Activated effector memory CD4-positive, alpha-beta T cell treated with anti-CD3 and anti-CD28 coated beads, Interleukin-2, amount 50 U/mL, for 16 hours (primary cell): ENCODE measurements at places on chromosomes 5 and 9.

- DNase-seq = no peak
These were observed 406.6 kb upstream of the TNC start for GRCh38 chr9:115524453-115525059.

- no peak for DNase-seq
These were observed 56.9 kb upstream of the GGTA1 start for GRCh38 chr9:121556580-121556979.

- DNase-seq = no peak
These were observed 186.2 kb downstream of the TMEM38B start for GRCh38 chr9:105880517-105880916.

- no peak for DNase-seq
These were observed 87.2 kb upstream of the NEURL1B start for GRCh38 chr5:172553903-172554302.

DNA sequence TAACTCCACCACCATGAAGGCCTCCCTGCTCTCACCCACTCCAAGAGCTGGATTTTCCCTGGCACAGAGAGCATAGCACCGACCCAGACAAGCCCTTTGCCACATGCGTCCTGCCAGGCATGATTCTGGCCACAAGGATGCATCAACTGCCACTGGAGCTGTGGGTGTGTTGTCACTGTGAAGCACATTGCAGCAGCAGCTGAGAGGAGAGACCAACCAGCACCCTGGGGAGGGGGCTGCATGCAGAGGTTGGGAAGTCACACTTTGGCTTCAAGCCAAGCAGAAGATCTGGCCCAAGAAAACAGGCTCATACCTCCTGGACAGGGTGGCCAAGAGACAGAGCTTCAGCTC, 22.6 kb upstream of the PTGES start:
- no peak for DNase-seq

DNA sequence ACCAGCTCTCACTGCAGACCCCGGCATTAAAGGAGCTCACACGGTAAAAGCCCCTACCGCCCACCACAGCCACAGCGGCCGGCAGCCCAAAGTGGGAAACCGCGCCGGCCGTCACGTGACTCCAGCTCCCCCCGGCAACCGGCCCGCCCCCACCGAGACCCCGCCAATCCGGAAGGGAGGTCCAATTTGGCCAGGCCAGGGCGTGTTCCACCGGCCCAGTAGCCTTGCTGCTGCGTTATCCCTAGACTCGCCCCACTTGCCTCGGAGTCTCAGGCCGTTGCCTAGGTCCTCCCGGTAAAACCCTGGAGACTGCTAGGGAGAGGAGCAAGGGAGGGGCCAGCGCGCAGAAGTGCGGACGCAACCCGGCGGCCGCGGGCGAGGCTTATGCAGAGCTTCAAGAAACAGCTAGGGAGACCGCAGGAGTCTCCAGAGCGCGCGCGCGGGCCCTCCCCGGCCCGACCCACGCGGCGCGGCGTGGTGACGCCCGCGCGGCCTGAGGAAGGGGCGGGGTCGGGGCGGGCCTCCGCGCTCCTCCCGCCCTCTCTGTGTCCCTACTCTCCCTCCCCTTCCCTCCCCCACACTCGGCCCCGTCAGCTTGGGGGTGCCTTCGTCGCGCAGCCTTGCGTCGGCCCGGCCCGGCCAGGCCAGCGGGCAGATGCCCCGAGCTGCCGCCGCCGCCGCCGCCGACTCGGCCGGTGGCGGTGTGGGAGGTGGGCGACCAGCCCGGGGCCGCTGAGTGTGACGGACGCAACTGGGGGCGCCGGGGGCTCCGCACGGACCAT, at the start of gene RIC1:
RIC1 (plus strand) TSS at position 578 of the 782 bp plus-strand sequence; CDS start at position 781, 203 bp downstream.
- DNase-seq = peak; percentile 95

GRCh38 chr9:98900244-98900643, 43.5 kb upstream of the COL15A1 start:
- DNase-seq = no peak

GRCh38 chr5:138809391-138809790, 56.2 kb downstream of the CTNNA1 start:
- no peak for DNase-seq

DNA sequence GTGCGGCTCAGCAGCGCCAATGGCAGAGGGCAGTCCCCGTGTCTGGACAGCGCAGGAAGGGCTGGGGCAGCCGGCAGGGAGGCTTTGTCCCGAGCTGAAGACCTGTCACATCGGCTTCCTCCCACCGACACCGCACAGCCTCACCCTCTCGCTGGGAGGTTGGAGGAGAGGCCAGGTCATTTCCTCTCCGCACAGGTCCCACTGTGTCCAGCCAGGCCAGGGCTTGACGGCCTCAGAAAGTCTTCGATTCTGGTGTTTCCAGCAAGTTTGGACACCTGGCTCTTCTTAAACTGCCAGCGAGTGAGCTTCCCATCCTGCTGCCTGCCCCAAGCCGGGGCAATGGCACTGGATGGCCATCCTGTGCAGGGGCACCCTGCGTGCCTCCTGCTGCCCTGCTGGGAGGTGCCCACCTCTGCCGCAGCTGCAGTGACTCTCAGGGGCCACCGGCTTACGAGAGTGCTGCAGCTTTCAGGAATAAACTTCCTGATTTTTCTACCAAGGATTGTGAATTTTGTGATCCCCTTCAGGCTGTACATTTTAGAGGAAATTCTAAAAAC, 33.9 kb downstream of the AHRR start:
- DNase-seq = no peak

- no peak for DNase-seq
These were observed 74.5 kb downstream of the F2RL2 start for GRCh38 chr5:76548525-76549229.

GRCh38 chr5:116306846-116307245, 222.0 kb downstream of the COMMD10 start:
- DNase-seq = no peak

DNA sequence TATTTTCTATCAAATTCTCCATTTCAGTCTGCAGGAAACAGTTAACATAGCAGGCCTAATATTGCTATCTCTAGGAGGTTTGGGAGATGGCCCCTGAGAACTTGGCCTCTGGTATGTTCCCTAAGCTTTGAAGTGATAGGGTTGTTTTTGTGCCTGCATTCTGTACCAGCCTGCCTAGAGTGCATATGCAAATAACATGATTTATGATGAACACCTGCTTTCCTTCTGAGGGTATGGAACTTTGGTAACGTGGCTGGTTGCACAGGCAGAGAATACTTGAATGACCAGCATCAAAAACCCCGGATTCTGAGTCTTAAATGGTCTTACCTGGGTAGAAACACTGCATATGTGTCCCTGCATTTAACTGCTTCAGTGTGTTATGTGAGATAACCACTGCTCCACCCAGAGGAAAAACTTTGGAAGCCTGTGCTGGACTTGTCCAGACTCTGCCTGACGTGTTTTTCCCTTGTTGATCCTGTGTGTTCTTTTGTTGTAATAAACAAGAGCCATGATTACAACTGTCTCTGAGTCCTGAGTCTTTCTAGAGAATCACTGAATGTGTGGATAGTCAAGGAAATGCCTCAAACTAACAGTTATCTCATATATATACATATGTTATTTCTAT, 111.3 kb upstream of the ABCA1 start:
- DNase-seq = no peak

GRCh38 chr5:19885040-19885824, 102.8 kb downstream of the CDH18 start:
- no peak for DNase-seq

GRCh38 chr9:71303351-71303750, 181.9 kb upstream of the TRPM3 start:
- no peak for DNase-seq

DNA sequence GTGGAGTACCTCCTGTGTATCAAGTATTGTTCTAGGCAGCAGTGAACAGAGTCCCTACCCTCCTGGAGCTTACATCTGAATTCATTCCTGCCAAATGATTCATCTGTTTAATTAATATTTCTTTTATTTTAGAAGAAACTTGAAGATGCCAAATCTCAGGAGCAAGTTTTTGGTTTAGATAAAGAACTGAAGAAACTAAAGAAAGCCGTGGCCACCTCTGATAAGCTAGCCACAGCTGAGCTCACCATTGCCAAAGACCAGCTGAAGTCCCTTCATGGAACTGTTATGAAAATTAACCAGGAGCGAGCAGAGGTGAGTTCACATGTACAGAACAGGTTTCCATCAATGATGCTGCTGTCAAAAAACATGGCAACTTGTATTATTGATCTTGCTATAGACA, 57.9 kb downstream of the RAB14 start:
- no peak for DNase-seq

DNA sequence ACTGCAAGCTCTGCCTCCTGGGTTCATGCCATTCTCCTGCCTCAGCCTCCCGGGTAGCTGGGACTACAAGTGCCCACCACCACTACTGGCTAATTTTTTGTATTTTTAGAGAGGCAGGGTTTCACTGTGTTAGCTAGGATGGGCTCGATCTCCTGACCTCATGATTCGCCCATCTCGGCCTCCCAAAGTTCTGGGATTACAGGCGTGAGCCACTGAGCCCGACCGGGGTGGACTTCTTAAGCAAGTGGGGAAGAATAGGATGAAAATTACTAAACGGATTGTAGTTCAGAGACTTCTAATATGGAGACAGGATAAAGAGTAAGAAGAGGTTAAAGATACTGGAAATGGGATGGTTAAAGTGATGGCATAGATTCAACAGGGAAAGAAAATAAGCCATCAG, 132.3 kb upstream of the IRX2 start:
- DNase-seq = peak; percentile 14

GRCh38 chr9:20361229-20361628, 261.1 kb downstream of the MLLT3 start:
- DNase-seq = no peak

- no peak for DNase-seq
These were observed 3.7 kb downstream of the UGCG start for GRCh38 chr9:111900151-111900857.

DNA sequence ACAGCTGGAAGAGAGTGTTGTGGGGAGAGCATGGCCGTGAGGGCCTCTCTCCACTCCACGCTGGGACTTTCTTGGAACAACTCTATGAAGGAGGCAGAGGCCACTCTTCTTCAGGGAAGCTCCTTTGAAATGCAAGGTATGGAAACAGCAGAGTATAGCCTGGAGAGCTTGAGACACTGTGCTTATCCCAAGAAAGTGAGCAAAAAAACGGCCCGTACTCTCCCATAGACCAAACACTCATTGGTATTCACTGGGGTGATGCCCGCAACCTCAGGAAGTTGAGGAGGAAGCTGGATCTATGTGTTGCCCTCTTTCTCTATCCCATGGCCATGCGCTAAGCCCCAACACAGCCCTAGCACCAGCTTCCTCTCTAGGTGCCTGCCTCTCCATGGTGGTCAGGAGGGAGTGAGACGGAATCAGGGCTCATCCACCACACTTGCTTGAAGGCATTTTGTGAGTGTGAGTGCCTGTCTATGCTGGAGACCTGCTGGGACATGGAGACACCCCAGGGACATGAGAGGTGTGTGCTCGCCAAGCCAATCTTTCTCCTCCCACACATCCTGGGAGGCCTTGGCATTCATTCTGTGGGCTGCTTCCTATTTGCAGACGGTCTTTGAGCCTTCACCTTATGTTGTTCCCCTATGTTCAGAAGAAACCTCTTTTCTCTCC, 616.6 kb downstream of the IRX1 start:
- no peak for DNase-seq

DNA sequence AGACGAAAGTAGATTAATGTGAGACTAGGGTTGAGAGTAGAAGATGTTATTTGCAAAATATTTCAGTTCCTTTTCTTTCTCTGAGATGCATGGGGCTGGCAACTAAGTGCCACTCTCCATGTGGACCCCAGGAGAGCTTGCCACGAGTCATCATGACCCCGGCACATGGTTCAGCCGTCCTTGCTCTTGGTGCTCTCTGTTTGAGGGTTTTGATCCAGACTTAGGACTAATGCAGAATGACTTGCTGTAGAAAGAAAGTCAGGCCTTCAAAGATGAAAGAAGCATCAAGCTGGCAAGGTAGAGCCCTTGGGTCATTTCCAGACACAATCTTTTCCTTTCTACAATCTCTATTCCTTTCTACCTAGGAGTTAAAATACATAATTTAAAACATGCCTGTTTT, 84.7 kb downstream of the RASGRF2 start:
- no peak for DNase-seq

DNA sequence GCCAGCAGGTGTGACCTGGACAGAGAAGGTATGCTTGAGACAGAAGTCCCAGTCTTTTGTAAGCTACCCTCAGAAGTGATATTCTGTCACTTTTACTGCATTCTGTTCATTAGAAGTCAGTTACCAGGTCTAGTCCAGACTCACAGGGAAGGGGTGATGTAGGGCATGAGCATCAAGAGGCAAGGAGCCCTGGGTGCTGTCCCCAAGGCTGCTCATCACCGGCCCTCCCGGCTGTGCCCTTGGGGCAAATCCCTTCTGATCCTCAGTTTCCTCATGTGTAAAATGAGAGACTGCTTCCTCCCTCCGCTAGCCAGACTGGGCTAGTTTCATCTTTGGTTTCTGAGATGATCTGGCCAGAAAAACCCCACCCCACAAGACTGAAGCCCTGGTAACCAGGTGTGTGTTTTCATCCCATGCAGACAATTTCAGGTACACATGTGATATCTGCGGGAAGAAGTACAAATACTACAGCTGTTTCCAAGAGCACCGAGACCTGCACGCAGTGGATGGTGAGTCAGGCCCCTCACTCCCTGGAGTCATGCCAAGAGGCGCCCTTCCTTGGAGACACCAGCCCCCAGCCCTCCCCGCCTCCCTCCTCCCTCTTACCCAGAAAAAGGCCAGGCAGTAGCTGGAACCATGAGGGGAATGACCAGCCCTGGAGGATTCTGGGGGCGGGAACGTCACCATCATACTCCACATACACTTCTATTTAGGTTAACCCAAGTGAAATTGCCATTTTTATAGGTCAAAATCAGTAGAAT, 71.0 kb downstream of the AMBP start:
- DNase-seq = peak; percentile 17

DNA sequence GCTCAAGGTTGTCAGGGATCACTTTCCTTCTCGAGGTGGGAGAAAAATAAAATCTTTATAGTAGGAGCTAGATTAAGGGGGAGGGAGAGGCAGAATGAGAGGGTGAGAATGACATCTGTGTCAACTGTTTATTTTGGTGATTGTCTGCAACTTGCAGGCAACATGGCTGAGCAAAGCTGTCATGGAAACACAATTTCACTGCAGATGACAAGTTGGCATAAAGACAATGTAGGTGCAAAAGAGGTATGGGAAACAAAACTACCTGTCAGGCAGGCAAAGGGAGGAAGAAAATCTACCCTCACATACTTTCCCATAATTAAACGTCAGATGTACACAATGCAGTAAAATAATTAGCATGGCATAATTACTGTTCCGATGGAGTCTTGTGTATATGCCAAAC, 167.4 kb downstream of the SLIT3 start:
- no peak for DNase-seq

DNA sequence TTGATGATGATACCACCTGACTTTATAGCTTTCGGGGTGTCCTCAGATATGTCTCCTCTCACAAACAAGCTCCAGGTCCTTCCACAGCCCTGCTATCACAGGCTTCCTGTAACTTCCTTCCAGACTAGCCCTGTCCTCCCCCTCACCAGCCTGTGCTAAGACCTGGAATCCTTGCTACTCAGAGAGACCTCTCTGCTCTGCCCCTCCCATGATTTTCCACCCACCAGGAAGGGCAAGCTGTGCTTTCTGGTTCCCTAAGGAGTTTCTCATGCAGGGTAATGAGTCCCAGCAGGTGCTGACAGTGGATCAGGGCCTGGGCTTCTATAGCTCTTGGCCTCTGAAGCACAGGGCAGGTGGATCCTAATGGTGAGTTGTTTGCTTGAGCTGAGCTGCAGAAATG, 86.9 kb downstream of the AOPEP start:
- DNase-seq = no peak
